Lower lobe of right lung (tissue), 2 donors: ENCODE measurements at places on chromosomes 5 and 9.

DNA sequence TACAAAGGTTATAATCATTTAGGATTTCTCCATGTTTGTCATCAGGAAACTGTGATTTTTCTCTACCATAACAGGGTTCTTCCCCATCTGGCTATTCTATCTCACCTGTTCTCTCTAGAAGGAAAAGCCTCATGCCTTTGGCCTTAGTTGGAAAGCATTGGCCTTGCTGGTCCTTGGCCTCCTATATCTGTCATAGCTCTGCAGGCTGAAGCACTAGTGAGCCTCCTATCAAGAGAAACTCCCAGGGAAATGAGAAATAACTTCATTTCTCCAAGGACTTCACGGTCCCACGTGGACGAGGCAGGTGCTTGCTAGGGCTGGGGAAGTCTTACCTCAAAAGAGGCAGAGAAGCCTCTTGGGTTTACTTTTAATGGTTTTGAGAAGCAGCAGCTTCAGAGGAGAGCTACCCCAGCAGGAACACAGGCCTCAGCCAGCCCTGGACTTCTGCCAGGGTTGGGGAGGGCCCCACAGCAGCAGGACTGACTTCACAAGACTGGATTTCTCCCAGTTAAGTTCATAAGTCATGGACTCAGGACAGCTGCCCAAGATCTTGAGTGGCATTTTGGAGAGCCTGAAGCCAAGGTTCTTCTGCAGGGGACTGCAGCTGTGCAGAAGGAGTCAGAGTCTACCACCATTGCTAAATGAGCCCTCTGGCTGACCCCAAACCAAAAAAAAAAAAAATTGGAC lies 15.8 kb upstream of the PSAT1 start:
- no peaks in the 10 kb centered on the region for H3K36me3 ChIP-seq
- peak; percentile 64 for DNase-seq
- H3K27ac ChIP-seq, result no peak overlapping the region
- peaks cover 22% of the 10 kb centered on the region for H3K4me1 ChIP-seq
- no peaks in the 10 kb centered on the region for H3K27me3 ChIP-seq

- no peak overlapping the region for H3K27ac ChIP-seq
- no peaks in the 10 kb centered on the region for H3K36me3 ChIP-seq
- H3K4me1 ChIP-seq, result no peaks in the 10 kb centered on the region
- H3K4me3 ChIP-seq, result no peak overlapping the region
Observed at GRCh38 chr9:70160686-70161600, 97.8 kb upstream of the SMC5 start.

DNA sequence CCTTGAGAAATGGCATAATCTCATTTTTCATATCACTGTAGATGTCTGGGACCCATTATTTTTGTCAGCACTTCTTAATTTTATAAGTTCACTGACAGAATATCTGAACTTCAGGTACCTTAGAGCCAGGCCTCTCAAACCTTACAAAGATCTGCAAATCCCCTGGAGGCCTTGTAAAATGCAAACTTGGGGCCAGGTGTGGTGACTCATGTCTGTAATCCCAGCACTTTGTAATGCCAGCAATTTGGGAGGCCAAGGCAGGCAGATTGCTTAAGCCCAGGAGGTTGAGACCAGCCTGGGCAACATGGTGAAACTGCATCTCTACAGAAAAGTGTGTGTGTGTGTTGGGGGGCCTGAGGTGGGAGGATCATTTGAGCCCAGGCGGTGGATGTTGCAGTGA lies 30.8 kb downstream of the RASGRF2 start:
- H3K4me1 ChIP-seq, result peaks cover 4% of the 10 kb centered on the region
- no peak for DNase-seq
- H3K27ac ChIP-seq, result no peak overlapping the region
- no peaks in the 10 kb centered on the region for H3K27me3 ChIP-seq
- H3K36me3 ChIP-seq, result no peaks in the 10 kb centered on the region

GRCh38 chr5:109273594-109273993 lies 136.2 kb downstream of the PJA2 start:
- no peaks in the 10 kb centered on the region for H3K4me1 ChIP-seq
- DNase-seq, result no peak
- H3K36me3 ChIP-seq, result no peaks in the 10 kb centered on the region
- no peak overlapping the region for H3K27ac ChIP-seq
- H3K4me3 ChIP-seq, result no peak overlapping the region
- H3K27me3 ChIP-seq, result no peaks in the 10 kb centered on the region

DNA sequence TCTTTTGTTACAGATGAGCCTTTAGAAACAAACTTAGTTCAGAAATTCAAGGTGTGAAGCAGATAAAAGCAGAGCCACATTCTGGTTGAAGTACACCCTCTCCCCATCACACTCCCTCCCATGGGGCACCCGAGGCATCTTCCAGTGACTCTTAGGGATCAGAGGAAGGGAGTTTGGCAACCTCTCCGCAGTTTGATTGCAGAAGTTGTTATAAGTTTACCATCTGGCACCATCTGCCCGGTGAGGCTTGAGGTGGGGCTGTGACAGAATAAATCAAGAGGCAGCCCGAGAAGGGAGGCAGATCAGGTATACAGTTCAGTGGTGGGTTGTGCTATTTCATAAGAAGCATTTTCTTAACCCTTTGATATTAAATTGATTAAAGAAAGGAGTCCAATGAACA lies 458.6 kb upstream of the CLINT1 start:
- no peak for DNase-seq
- H3K4me3 ChIP-seq, result no peak overlapping the region
- H3K36me3 ChIP-seq, result no peaks in the 10 kb centered on the region
- no peaks in the 10 kb centered on the region for H3K27me3 ChIP-seq
- H3K27ac ChIP-seq, result no peak overlapping the region
- H3K4me1 ChIP-seq, result no peaks in the 10 kb centered on the region

DNA sequence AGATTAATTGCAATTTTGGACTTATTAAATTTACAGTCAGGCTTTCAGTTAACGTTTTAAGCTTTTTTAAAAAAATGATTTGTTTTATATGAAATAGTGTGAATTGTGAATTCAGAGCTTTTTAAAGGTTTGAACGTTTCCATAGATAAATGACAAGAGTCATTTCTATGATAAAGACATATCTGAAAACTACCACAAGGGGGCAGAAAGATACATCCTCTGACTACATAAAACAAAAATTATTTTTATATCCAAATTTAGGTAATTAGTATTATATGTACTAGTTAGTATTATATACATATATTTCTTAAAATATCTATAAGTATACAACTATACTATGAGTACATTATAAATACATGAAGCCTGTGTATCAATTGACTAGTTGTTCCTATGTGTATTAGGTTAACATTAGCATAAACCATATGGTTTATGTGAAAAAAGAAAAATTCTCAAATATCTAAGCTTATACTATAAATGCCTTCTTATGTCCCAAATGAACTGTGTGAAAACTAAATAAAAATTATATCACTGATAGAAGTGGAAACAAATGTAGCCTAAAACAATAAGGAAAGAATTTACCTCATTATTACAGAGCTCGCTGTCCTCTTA lies 155.2 kb downstream of the MEF2C start:
- H3K27ac ChIP-seq, result no peak overlapping the region
- H3K27me3 ChIP-seq, result no peaks in the 10 kb centered on the region
- peaks cover 59% of the 10 kb centered on the region for H3K36me3 ChIP-seq
- H3K4me3 ChIP-seq, result no peak overlapping the region
- no peak for DNase-seq

- H3K27ac ChIP-seq, result no peak overlapping the region
- DNase-seq, result no peak
- H3K4me3 ChIP-seq, result no peak overlapping the region
- H3K36me3 ChIP-seq, result peaks cover 96% of the 10 kb centered on the region
- H3K27me3 ChIP-seq, result no peaks in the 10 kb centered on the region
- peaks cover 47% of the 10 kb centered on the region for H3K4me1 ChIP-seq
Observed at GRCh38 chr9:121340676-121341392, 29.2 kb downstream of the STOM start.

- H3K4me3 ChIP-seq, result peak overlapping the region; percentile 85
- H3K27ac ChIP-seq, result peak overlapping the region; percentile 89
- DNase-seq, result no peak
- peaks cover 17% of the 10 kb centered on the region for H3K27me3 ChIP-seq
Observed at GRCh38 chr5:172642051-172642409, 967 bp downstream of the NEURL1B start.

DNA sequence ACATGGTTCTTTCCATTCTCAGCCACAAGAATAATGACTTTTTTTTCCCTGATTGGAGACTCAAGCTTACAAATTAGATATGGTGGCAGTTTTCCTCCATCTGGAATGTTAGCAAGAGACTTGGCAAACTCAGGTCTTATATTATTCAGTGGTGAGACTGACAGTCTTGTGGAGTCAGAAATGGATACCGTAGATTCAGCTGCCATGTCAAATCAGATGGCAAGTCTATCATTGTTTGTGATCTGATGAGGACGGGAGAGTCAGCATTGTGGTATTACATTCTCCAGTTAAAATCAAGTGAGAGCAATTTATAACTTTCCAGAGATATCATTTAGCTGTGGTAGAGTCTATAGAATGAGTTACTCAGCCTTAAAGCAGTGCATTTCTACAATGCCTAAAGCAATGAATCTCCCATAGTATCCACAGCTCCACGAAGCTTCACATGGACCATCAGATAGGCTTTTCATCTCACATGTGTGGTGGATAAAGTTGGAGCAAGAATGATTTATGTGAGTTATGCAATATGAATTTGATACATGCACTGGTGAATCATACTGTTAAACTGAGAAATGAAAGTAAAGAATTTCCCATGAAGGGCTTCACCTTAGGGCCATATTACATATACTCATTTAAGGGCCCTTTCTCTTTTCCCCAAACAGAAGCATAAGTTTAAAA lies 430.6 kb downstream of the ZNF608 start:
- H3K36me3 ChIP-seq, result no peaks in the 10 kb centered on the region
- no peak overlapping the region for H3K4me3 ChIP-seq
- no peak for DNase-seq
- no peak overlapping the region for H3K27ac ChIP-seq

GRCh38 chr9:82081496-82081895 lies 92.9 kb downstream of the SPATA31D1 start:
- no peak for DNase-seq
- H3K27ac ChIP-seq, result no peak overlapping the region
- H3K27me3 ChIP-seq, result no peaks in the 10 kb centered on the region
- H3K36me3 ChIP-seq, result no peaks in the 10 kb centered on the region

DNA sequence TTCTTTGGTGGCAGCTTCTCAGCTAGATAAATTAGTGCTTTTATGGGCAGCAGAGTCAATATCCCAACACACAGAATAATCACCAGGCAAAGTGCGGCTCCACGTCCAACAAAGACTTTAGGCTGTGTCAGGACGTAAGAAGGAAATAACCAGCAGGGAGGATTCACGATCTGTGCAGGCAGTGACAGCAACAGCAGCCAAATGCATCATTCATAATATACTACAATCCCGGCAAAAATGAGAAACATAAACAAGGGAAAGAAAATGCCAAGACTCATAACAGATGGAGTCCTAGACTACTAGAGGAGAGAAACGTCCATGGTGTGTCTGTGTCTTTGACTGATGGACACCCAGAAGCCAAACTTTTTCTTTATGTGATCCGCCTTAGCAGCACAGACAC lies 100.7 kb downstream of the LMNB1 start:
- H3K27me3 ChIP-seq, result no peaks in the 10 kb centered on the region
- H3K4me3 ChIP-seq, result no peak overlapping the region
- no peak for DNase-seq
- H3K36me3 ChIP-seq, result no peaks in the 10 kb centered on the region
- no peak overlapping the region for H3K27ac ChIP-seq
